ENCODE measurements at places on chromosomes 12 and 14. TPM values are rescaled to one million over a fixed set of nuclear protein-coding genes. Genes with fewer than 3 reads are reported as not detected.

Gene TTC6
- total RNA-seq: not detected

Gene LHX5
- not detected for total RNA-seq

GRCh38 chr12:123358035-123358434, 6.6 kb downstream of the SBNO1 start:
- H3K36me3 ChIP-seq: peaks cover 7% of the 10 kb centered on the region
- peaks cover 31% of the 10 kb centered on the region for H3K4me1 ChIP-seq
- no peak overlapping the region for H3K27ac ChIP-seq
- no peak overlapping the region for H3K4me3 ChIP-seq
- H3K27me3 ChIP-seq: no peaks in the 10 kb centered on the region

Gene LPAR5
- total RNA-seq: 18.5 TPM

Gene AQP5
- total RNA-seq: not detected

GRCh38 chr12:120085920-120086645, 30.5 kb downstream of the RAB35 start:
- H3K4me1 ChIP-seq: peaks cover 46% of the 10 kb centered on the region
- no peak overlapping the region for H3K4me3 ChIP-seq
- no peaks in the 10 kb centered on the region for H3K27me3 ChIP-seq
- no peak for DNase-seq
- H3K27ac ChIP-seq: peak overlapping the region; percentile 84
- peaks cover 27% of the 10 kb centered on the region for H3K36me3 ChIP-seq

DNA sequence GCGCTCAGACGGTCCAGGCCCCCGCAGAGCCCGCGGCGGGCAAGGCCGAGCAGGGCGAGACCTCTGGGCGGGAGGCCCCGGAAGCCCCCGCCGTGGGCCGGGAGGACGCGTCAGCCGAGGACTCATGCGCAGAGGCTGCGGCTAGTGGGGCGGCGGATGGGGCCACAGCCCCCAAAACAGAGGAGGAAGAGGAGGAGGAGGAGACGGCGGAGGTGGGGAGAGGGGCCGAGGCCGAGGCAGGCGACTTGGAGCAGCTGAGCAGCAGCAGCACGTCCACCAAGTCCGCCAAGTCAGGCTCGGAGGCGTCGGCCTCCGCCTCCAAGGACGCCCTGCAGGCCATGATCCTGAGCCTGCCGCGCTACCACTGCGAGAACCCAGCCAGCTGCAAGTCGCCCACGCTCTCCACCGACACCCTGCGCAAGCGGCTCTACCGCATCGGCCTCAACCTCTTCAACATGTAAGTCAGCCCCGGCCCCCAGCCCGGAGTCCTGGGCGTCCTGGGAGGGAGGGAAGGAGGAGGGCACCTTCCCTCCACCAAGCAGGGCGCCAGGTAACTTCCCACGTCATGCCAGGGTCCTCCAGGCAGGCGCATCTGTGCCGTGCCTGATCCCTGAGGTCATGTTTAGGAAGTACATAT, 72.4 kb downstream of the IQSEC3 start:
- H3K27ac ChIP-seq: peak overlapping the region; percentile 66
- H3K27me3 ChIP-seq: peaks cover 22% of the 10 kb centered on the region
- DNase-seq: peak; percentile 45
- peaks cover 6% of the 10 kb centered on the region for H3K4me1 ChIP-seq
- H3K4me3 ChIP-seq: peak overlapping the region; percentile 71
- H3K36me3 ChIP-seq: no peaks in the 10 kb centered on the region

- no peak overlapping the region for H3K27ac ChIP-seq
- H3K4me3 ChIP-seq: no peak overlapping the region
- no peaks in the 10 kb centered on the region for H3K36me3 ChIP-seq
- peaks cover 17% of the 10 kb centered on the region for H3K27me3 ChIP-seq
- H3K4me1 ChIP-seq: no peaks in the 10 kb centered on the region
- no peak for DNase-seq
These were observed 69.0 kb downstream of the SSPN start for GRCh38 chr12:26264215-26264838.

Gene NID2
- 0.21 TPM for total RNA-seq

DNA sequence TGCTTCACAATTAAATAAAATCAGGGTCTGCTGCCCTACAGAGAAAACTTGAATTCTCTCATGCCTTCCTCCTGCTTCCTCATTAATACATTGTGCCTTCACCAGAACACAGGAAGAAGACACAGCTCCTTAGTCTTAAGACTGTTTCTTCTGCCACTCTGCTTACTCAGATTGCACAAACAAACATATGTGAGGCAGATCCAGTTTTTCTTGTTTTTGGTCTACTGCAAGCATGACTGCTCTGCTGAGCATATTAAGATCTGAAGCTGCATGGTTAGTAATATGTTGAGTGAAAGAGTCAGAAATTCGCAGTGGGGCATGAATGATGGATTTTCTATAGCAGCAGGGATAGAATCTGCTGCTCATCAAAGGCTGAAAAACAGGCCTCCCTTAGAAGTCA, 321.1 kb upstream of the STXBP6 start:
- H3K27me3 ChIP-seq: no peaks in the 10 kb centered on the region
- H3K36me3 ChIP-seq: no peaks in the 10 kb centered on the region
- no peaks in the 10 kb centered on the region for H3K4me1 ChIP-seq
- no peak for DNase-seq
- no peak overlapping the region for H3K27ac ChIP-seq
- no peak overlapping the region for H3K4me3 ChIP-seq

Gene KRT72
- 0.15 TPM for total RNA-seq

DNA sequence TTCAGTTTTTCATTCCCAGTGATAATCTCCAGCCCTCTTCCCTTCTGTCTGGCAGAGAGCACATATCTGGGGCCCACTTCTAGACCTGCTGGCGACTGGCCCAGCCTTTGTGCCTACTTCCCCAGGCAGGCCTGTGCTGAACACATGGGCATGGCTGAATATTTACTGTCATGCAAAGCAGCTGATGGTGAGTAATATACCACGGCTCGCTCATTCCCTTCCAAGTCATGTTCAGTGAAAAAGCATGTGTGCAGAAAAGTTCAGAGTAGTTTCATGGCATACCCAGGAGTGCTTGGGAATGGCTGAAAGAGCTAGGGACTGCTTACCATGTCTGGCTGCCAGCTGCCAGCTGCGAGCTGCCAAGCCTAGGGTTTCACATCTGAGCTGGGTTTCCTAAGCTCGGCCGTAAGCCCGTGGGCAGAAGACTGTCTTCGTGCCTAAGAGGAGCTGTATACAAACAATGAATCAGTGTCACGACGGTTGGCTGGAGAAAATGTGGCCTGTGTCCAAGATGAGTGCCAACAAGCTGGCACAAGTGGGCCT, 179.9 kb upstream of the PELI2 start:
- peaks cover 2% of the 10 kb centered on the region for H3K27me3 ChIP-seq
- no peak overlapping the region for H3K27ac ChIP-seq
- no peak for DNase-seq
- no peak overlapping the region for H3K4me3 ChIP-seq
- no peaks in the 10 kb centered on the region for H3K4me1 ChIP-seq

DNA sequence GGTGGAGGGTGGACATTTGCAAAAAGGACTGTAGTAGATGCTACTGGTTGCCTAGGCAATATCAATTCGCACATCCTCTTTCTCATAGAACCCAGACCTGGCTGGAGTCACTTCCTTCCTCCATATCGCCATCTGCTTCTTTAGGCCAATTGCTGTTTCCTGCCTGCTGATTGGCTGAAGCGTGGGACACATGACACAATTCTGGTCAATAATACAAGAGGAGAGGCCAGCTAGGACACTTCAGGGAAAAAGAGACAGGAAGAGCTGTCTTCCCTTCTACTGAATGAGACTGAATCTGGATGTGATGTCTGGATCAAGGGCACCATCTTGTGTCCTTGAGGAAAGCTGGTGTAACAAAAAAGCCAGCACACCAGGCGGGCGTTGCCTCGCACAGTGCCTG, 53.8 kb downstream of the TRPV4 start:
- no peak overlapping the region for H3K27ac ChIP-seq
- no peak for DNase-seq
- peaks cover 6% of the 10 kb centered on the region for H3K4me1 ChIP-seq
- H3K4me3 ChIP-seq: no peak overlapping the region

Gene SRGAP1
- not detected for total RNA-seq

- no peak overlapping the region for H3K4me3 ChIP-seq
- no peaks in the 10 kb centered on the region for H3K27me3 ChIP-seq
- peaks cover 35% of the 10 kb centered on the region for H3K36me3 ChIP-seq
- H3K27ac ChIP-seq: peak overlapping the region; percentile 37
- no peak for DNase-seq
These were observed 2.4 kb downstream of the AGAP2 start for GRCh38 chr12:57735952-57736740.

Gene AICDA
- total RNA-seq: not detected

DNA sequence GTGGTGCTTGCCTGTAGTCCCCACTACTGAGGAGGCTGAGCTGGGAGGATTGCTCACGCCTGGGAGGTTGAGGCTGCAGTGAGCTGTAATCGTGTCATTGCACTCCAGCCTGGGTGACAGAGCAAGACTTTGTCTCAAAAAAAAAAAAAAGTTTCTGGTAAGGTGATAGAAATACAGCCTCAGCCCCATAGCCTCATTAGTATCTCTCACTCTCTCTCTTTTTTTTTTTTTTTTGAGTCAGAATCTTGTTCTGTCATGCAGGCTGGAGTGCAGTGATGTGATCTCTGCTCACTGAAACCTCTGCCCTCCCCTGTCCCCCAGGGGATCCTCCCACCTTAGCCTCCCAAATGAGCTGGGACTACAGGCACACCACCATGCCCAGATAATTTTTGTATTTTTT, 19.2 kb downstream of the MTHFD1 start:
- H3K27me3 ChIP-seq: no peaks in the 10 kb centered on the region
- no peak overlapping the region for H3K4me3 ChIP-seq
- peaks cover 44% of the 10 kb centered on the region for H3K4me1 ChIP-seq
- peaks cover 58% of the 10 kb centered on the region for H3K36me3 ChIP-seq

DNA sequence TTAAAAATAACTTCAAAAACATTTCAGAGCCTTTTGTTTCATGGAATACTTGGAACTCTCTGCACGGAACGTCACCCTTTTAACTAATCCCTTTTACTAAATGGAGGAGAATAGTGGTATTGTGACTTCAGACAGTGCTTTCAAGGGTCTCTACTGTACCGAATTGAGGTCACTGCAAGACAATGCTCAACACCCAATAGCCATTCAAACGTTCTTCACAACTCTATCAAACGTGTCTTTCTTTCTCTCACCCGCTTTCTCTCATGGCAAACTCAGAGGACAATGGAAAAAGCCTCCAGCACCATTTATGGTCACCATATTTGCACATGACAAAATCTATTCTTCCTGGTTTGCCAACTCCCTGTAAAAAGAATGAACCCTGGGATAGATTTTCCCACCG, 132.1 kb upstream of the SOX5 start:
- no peaks in the 10 kb centered on the region for H3K4me1 ChIP-seq
- no peak overlapping the region for H3K4me3 ChIP-seq
- H3K27me3 ChIP-seq: no peaks in the 10 kb centered on the region
- no peaks in the 10 kb centered on the region for H3K36me3 ChIP-seq
- DNase-seq: no peak
- no peak overlapping the region for H3K27ac ChIP-seq

Gene NPAS3
- total RNA-seq: not detected

- H3K4me1 ChIP-seq: no peaks in the 10 kb centered on the region
- no peak for DNase-seq
- no peak overlapping the region for H3K4me3 ChIP-seq
- no peaks in the 10 kb centered on the region for H3K36me3 ChIP-seq
These were observed 31.2 kb upstream of the KCNH5 start for GRCh38 chr14:63076488-63076887.

DNA sequence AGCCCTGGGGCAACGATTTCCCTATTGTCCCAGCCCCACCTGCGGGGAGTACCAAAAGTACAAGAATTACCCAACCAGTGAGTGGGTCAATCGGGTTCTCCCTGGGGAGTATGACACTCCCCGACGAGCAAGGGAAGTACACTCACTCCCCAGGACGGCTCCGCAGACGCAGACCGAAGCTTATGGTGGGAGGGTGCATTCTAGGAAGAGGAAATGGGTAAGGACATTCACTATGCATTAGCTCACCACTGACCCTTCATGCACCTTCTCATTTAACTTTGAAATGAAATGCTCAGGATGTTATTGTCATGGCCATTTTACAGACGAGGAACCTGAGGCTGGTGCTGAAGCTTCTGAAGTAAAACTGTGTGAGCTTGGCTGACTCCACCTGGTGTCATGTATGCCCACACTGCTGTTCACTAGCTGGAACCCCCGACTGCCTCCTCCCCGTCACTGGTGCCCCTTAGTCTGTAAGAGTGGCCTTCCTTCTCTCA, 45.8 kb upstream of the TMED10 start:
- no peaks in the 10 kb centered on the region for H3K36me3 ChIP-seq
- peaks cover 16% of the 10 kb centered on the region for H3K27me3 ChIP-seq

Gene MED6
- 51.8 TPM for total RNA-seq

Gene GOLGA3
- 60.0 TPM for total RNA-seq

GRCh38 chr14:39267608-39268005, 33.9 kb downstream of the MIA2 start:
- no peak for DNase-seq
- H3K27ac ChIP-seq: peak overlapping the region; percentile 86
- H3K4me3 ChIP-seq: peak overlapping the region; percentile 76
- H3K27me3 ChIP-seq: no peaks in the 10 kb centered on the region
- H3K4me1 ChIP-seq: peaks cover 37% of the 10 kb centered on the region

Gene SUPT16H
- 130 TPM for total RNA-seq

DNA sequence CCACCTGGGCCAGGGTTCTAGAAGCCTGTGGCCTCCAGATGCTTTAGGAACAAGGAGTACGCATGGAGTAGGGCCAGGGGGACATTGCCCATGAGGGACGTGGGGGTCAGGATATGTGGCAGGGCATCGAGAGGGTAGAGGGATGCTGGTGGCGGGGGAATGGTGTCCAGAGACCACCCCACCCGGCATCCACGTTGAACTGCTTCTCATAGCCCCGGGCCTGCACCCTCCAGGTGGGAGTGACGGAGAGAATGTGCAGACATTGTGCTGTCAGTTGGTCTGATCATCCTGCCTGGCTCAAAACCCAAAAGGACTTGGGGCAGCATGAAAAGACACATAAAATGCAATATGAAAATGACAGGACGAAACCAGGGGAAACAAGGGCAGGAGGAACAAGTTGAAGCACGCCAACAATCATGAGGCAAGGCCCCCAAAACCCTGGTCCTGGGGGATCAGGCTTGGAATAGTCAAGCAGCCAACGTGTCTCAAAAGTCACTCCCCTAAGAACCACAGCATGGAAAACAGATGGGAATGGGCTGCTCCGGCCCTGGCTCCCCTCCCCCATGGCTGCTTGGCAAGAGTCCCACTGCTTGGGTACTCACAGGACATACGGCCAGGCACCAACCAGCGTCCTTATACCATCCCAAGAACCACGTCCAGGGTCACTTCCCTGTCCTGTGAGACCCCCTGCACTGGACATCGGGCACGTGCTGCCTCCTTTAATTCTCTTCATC, 117.9 kb downstream of the DICER1 start:
- DNase-seq: no peak
- no peak overlapping the region for H3K4me3 ChIP-seq
- no peaks in the 10 kb centered on the region for H3K36me3 ChIP-seq
- no peak overlapping the region for H3K27ac ChIP-seq
- no peaks in the 10 kb centered on the region for H3K4me1 ChIP-seq
- peaks cover 8% of the 10 kb centered on the region for H3K27me3 ChIP-seq

- H3K4me1 ChIP-seq: peaks cover 68% of the 10 kb centered on the region
- DNase-seq: no peak
- peak overlapping the region; percentile 74 for H3K27ac ChIP-seq
- H3K36me3 ChIP-seq: peaks cover 57% of the 10 kb centered on the region
These were observed 48.3 kb downstream of the HNRNPC start for GRCh38 chr14:21220874-21221477.

GRCh38 chr12:46438256-46438655, 65.7 kb upstream of the SLC38A2 start:
- H3K4me1 ChIP-seq: no peaks in the 10 kb centered on the region
- H3K4me3 ChIP-seq: no peak overlapping the region
- H3K27ac ChIP-seq: no peak overlapping the region
- DNase-seq: no peak
- no peaks in the 10 kb centered on the region for H3K27me3 ChIP-seq

GRCh38 chr12:53738406-53739213, 11.4 kb upstream of the CALCOCO1 start:
- H3K27me3 ChIP-seq: peaks cover 43% of the 10 kb centered on the region
- no peak overlapping the region for H3K4me3 ChIP-seq
- DNase-seq: no peak
- H3K36me3 ChIP-seq: no peaks in the 10 kb centered on the region
- H3K4me1 ChIP-seq: peaks cover 11% of the 10 kb centered on the region
- H3K27ac ChIP-seq: no peak overlapping the region

Gene CALCOCO1
- 40.0 TPM for total RNA-seq

Measured in activated CD8-positive, alpha-beta memory T cell treated with anti-CD3 and anti-CD28 coated beads, Interleukin-2, amount 10 ng/mL, durations not matched to agents 7 days and 5 days (primary cell).